Activated naive CD4-positive, alpha-beta T cell (primary cell): ENCODE measurements at places on chromosomes 3 and 15.
A peak's percentile ranks its signal among the peaks of the same experiment; 100 is the strongest.

GRCh38 chr3:61925721-61926120, 364.4 kb downstream of the PTPRG start:
- no peak for DNase-seq

- DNase-seq, result no peak
These were observed 175.8 kb downstream of the SPATA16 start for GRCh38 chr3:172965256-172965655.

DNA sequence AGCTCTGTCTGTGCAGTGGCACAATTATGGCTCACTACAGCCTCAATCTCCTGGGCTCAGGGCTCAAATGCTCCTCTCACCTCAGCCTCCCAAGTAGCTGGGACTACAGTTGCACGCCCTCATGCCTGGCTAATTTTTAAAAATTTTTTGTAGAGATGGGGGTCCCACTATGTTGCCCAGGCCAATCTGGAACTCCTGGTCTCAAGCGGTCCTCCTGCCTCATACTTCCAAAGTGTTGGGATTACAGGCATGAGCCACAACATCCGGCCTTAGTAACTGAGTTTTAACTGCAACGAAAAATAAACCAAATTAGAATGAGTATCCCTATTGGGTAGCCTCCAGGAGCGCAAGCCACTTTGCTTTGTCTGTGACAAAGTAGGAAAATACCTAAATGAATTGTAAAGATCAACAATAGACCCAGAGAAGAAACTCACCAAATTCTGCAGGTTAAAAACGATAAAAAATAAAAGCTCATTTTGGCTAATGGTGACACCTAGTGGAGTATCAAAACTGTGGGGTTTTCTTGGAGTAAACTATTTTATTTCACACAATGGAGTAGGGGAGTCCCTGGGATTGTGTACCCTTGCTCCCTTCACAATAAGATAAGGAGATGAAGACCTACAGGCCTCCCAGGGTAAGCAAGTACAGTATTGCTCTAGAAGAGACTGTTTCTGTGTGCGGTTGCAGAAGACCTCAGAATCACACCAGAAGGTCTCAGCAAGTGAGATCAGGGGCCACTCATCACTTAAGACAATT, 21.0 kb upstream of the CA12 start:
- DNase-seq, result no peak

DNA sequence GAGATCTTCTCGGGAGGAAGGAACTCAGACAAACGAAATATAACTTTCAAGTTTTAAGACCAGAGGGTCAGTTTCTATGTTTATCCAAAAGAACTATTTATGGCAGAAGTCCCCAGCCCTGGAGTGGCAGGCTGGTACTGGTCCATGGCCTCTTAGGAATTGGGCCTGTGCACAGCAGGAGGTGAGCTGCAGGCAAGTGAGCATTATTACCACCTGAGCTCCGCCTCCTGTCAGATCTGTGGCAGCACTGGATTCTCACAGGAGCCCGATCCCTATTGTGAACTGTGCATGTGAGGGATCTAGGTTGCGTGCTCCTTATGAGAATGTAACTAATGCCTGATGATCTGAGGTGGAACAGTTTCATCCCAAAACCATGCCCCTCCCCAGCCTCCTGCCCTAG, 14.3 kb upstream of the HPS3 start:
- DNase-seq, result no peak

GRCh38 chr15:75067123-75067830, 43.9 kb downstream of the PPCDC start:
- DNase-seq, result no peak

DNA sequence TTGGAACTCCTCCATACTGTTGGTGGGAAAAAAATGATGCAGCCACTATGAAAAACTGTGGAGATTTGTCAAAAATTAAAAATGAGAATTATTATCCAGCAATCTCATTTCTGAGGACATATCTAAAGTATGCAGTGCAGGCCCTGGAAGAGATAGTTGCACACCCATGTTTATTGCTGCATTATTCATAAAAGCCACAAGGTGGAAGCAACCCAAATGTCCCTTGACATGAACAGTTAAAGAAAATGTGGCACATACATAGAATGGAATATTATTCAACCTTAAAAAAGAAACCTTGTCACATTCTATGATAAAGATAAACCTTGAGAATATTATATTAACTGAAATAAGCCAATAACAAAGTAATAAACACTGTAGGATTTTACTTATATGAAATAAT, 80.9 kb upstream of the ARHGEF26 start:
- no peak for DNase-seq

DNA sequence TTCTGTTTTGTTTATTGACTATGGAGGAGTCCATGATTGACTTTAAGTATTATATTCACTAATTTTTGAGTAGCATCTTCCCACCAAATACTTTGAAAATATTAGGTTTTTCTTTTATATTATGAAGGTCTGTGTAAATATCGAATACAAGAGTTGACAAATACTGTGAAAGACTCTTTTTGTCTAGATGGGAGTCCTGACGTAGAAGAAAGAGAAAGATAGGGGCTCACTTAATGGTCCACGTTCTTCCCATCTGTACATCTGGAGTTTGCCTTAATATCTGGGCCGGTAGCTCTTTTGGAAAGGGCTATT, 7.8 kb upstream of the UTS2B start:
- DNase-seq, result no peak

DNA sequence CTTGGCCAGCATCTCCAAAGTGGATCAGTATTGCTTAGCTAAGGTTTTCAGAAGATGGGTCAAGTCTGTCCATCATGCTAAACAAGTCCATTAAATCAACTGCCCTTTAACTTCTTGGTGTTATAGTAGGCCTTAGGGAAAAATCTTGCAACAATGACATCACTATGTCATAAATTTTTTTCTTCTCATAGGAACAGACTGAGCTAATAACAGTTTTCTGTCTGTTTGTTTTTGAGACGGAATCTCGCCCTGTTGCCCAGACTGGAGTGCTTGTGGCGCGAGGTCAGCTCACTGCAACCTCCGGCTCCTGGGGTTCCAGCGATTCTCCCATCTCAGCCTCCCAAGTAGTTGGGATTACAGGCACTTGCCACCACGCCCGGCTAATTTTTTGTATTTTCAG, 94.2 kb downstream of the EFL1 start:
- no peak for DNase-seq

GRCh38 chr15:34331809-34332208, 5.8 kb downstream of the SLC12A6 start:
- no peak for DNase-seq

GRCh38 chr3:152664766-152665165, 170.2 kb upstream of the P2RY1 start:
- no peak for DNase-seq

GRCh38 chr3:61505197-61505596, 56.2 kb upstream of the PTPRG start:
- DNase-seq, result no peak

DNA sequence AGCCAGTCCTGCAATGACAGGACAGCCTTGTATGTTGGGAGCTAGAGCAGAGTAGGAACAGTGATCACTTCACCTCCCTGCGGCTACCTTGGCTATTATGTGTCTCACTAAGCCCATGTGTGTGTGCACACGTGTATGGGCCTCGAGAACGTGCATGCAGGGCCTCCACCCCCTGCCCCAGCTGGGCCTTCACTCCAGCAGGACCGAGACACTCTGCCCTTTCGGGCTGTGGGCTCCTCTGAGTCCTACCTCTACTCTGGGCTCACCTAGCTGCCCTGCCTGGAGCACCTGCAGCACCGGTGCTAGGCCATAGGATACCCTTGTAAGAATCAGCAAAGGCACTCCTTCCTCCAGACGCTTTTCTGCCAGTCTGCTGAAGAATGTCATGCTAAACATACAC, 77.5 kb downstream of the LINGO1 start:
- DNase-seq, result no peak

DNA sequence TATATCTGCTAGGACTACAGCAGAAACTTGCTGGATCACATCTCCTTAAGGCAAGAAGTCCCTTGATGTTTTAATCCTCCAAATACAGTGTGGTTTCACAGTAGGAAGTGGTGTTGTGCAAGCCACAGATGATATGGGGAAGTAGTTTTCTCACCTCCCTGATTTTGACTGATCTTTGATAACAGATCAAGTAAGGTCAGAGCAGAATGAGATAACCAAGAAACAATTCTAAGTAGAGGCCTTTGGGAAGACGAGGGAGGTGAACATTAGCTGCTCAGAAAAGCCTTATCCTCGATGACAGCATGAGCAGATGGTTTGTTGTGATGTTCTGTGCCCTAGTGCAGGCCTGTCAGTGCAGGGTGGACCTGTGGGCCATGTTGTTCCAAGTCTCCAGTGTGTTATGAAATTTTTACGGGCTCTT, 61.3 kb downstream of the RIOX2 start:
- DNase-seq, result no peak

GRCh38 chr15:51232581-51232980, 105.8 kb downstream of the CYP19A1 start:
- DNase-seq, result no peak

DNA sequence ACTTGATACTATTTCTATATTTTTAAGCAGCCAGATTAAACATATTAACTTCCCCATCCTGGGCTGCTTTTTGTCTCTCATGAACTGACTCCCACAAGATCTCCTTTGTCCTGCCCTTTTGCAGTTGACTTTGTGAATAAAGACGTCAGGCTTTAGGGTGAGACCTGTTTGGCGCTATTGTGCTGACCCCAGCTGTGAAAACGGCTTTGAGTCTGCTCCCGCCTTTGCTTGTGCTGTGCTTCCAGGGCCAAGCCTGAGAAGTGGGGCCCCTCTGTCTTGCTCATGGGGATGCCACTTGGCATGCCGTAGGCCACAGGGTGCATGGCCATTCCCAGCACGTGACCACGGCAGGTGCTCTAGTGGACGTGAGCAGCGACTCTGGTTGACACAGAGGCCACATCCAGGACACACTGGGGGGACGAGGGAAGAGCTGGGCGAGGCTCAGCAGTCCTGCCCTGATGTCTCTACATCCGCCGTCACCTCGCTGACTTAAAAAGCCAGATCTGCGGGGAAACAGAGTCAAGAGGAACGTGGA, 268.9 kb upstream of the LYSMD4 start:
- no peak for DNase-seq

- no peak for DNase-seq
These were observed 188.5 kb upstream of the TLE3 start for GRCh38 chr15:70286113-70286806.

- DNase-seq, result no peak
These were observed 316.3 kb downstream of the UACA start for GRCh38 chr15:70447081-70447480.

- DNase-seq, result peak; percentile 61
These were observed 34.5 kb downstream of the PLA2G4D start for GRCh38 chr15:42059661-42060476.
